ENCODE measurements at places on chromosomes 4 and X. TPM values are rescaled to one million over a fixed set of nuclear protein-coding genes. Genes with fewer than 3 reads are reported as not detected.

FAM90A26 gene
- not detected for total RNA-seq

MAGEC3 gene
- total RNA-seq, result not detected

DNA sequence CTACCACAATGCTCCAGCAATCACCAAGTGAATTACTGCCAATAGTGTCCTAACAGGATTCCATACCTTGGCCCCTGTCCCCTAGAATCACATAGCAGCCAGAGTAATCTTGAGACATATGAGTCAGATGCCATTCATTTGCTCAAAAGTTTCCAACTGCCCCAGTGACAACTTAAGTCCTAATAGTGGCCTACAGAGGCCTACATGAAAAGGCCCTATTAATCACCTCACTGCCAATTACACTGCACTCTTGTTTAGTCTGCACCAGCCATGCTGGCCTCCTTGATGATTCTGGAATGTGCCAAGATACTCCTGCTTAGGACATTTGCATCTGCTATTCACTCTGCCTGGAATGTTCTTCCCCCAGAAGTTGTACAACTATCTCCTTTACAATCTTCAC lies 130.7 kb downstream of the NR3C2 start:
- no peak overlapping the region for H3K27ac ChIP-seq
- no peak for DNase-seq
- H3K36me3 ChIP-seq, result no peaks in the 10 kb centered on the region
- no peaks in the 10 kb centered on the region for H3K27me3 ChIP-seq

DNA sequence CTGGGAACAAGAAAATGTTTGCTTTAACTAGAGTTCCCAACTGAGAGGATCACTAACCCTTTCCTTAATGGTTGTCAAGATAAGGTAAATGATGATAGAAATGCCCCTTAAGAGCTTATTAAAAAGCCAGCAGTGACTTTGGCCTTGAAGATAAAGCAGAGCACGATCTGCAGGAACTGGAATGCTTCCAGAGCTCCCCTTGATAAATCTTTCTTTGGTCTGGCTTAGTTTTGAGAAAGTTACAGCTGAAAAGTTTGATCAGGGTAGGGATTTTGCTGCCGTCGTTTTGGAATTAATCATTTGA lies 64.0 kb downstream of the PTTG2 start:
- no peak for DNase-seq
- peaks cover 30% of the 10 kb centered on the region for H3K36me3 ChIP-seq
- no peak overlapping the region for H3K4me3 ChIP-seq

Data from esophagus muscularis mucosa (tissue), 4 donors.